ENCODE measurements at places on chromosomes 1 and 21.

DNA sequence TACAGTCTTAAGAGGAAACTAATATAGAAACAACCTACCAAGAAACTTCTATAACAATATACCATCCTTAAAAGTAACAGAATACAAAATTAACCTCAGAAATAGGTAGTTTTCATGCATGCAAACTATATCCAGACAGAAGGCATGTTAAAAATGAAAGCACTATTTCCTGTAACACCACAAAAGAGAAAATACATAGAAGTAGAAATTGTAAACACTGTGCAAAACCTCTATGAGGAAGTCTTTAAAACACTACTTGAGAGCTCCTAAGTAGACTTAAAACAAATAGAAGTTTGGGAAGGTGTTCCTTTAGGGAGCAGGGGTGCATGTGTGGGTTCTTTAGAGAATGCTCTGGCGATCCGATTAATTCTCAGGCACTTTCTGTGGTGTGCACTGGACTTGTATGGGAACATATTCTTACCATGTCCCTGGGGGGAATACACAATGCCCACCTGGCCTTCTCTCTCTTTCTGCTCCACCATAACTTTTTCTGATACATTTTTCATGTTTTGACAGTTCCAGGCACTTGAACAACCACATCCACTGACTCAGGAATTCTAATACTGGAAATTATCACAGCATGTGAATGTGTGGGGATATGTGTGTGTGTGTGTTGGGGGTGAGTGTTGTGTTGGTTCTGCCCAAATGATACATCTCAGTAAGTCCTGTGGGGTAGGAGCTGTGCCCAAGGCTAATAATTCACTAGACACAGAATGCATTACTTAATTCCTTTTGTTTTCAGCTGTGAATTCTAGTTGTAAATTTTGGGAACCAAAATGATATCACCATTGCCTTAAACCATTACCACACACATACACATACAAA, 866.3 kb upstream of the B3GALT2 start:
- DNase-seq, result no peak

DNA sequence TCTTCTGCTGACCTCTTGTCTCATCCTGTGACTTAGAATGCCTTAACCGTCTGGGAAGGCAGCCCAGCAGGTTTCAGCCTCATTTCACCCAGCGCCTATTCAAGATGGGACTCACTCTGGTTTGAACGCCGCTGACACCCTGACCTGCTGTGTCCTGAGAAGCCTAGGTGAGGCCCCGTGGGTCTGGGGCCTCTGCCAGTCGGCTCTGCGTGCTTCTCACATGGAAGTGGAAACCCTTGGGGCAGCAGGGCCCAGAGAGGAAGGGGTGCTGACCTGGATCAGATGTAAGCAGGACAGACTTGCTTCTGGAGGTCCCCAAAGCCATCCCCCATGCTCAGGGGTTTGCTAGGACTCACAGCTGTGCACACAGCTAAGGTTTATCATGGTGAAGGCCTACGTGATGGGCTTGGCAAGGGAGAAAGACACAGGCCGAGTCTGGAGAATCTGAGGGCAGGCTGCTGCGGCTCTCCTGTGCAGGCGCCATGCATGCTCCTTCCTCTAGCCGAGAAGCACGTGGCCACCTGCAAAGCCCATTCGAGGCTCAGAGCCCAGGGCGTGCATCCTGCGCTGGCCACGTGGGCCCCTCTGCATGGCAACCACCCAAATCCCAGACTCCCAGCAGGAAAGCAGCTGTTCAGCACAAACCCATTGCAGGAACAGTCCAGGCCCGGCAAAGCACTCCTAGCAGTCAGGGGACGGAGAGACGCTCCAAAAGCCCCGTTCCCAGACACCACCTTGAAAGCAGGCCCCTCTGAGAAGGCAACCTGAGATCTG, 3.8 kb downstream of the TRPM2 start:
- no peak for DNase-seq

- no peak for DNase-seq
These were observed 13.8 kb downstream of the UBE4B start for GRCh38 chr1:10046356-10047085.

DNA sequence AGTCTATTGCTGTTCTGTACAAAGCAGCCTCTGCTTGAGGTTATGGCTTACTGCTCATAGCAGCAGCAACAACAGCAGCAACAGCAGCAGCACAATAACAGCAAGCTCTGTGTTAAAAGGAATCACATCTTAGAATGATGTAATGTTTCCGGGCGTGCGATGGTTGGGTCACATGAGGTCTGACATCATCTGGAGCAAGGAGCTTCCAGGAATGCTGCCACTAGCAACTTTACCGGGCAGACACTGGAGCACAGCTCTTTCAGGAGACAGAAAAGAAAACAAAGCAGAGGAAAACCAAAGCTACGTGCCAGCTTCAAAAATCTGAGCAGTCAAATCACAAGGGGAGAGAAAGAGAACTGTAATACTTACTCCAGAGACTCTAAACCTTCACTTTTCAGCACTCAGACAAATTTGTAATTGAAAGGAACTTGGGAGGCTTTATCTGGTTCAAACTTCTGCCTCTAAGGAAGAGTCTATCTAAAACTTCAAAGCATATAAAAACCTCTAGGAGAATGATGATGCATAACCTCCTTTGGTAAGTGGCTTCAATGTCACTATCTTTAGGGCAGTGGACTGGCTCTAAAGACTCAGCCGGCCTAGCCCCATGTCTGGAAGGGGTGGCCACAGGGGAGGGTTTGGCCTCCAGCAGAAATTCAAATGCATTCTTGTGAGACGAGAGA, 28.3 kb upstream of the RAB3GAP2 start:
- peak; percentile 50 for DNase-seq

DNA sequence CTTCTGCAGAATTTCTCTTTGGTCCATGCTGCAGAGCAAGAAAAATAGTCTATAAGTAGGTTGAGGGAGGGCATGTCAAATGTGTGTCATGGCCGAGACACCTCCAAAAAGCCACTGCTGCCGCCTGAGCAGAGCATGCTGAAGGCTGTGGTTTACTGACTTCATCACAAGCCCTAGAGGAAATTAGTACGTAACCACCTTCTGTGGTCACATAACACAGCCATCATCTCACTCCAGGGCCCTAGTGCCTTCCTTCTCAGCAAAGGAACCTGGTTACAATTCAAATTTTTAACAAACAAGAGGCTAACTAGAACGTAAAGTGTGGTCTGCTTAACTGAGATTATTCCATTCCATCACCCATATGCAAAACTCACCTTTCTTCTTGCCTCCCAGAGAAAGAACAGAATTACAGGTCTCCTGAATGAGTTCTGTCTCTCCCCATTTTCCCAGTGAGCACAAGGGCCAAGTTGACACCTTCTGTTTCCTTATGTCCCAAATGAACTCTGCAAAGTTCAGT, at the start of gene PTPN22:
Gene PTPN22, minus strand, starts transcription at position 116 of the 517 bp plus-strand sequence.
- no peak for DNase-seq

DNA sequence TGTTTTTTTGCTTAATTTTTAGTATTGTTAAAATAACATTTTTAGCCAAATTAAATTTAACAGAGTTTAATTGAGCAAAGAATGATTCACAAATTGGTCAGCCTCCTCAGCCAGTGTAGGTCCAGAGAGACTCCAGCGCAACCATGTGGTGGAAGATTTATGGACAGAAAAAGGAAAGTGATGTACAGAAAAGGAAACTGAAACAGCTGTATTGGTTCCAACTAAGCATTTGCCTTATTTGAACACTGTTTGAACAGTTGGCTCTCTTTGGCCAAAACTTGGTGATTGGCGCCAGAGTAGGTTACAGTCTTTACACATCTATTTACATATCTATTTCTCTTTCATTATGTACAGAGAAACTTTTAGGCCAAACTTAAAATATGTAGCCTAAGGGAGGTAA, 19.4 kb downstream of the RPS6KC1 start:
- peak; percentile 34 for DNase-seq

DNA sequence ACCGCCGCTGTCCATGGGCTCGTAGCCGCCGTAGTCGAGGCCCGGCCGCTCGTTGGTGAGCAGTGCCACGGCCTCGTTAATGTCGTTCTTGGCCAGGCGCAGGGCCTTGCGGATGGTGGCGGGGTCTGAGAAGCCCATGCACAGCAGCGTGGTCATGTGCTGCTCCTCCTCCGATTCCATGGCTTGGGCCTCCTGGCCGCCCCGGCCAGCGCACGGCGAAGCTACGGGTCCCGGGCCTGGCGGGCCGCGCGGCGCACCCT, 300 bp downstream of the USP24 start:
- DNase-seq, result no peak

GRCh38 chr1:93313026-93313425, 32.7 kb upstream of the DR1 start:
- DNase-seq, result no peak

DNA sequence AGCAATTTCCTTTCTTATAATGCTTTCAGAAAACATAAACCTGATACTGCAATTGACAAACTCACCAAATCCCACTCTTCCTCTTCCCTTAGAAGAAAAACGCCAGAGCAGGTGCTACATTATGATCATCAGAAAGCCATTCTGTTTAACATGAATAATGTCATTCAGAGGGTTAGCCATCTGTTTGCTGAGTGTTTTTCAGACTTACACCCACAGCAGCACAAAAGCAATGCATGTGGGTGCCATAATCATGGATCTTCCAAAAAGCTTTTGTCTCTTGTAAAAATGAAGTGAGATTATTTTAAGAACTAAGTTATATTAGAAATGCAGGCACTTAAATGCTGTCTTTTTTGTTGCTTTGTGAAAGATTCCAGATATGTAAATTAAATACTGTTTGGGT, 204.6 kb upstream of the TMPRSS15 start:
- no peak for DNase-seq

DNA sequence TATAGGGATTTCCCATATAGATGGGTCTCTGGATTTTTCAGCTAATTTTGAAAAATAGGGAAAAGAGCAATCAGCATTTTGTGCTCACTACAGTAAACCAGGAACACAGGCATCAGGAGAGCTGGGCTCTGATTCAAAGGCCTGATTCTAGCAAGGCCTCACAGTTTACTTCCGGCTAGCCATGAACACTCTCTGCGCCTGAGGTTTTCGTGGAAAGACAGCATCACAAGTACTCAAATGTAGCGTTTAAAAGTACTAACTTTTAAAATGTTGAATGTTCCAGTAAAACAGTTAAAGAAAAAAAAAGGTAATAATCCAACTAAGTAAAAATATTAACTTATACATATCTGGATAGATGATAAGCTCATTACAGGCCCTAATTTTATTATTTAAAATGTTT, 120.6 kb downstream of the SLC45A1 start:
- no peak for DNase-seq

DNA sequence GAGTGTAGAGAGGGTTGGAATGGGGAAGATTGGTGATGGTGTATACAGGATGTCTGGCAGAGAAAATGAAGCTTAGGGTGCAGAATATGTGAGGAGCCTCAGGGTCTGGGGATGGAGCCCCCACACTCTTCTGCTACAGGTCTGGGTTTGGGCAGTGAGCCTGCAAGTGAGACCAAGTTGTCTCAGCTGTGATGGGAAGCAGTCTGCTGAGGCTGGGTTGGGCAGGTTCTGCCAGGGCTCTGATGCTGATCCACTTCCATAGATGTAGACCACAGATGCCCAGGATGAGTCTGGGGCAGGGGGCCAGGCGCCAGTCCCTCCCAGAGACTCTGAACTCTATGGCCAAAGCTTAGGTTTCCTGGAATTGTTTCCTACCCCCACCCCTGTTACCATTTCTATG, 516.9 kb downstream of the PTPRU start:
- DNase-seq, result no peak

DNA sequence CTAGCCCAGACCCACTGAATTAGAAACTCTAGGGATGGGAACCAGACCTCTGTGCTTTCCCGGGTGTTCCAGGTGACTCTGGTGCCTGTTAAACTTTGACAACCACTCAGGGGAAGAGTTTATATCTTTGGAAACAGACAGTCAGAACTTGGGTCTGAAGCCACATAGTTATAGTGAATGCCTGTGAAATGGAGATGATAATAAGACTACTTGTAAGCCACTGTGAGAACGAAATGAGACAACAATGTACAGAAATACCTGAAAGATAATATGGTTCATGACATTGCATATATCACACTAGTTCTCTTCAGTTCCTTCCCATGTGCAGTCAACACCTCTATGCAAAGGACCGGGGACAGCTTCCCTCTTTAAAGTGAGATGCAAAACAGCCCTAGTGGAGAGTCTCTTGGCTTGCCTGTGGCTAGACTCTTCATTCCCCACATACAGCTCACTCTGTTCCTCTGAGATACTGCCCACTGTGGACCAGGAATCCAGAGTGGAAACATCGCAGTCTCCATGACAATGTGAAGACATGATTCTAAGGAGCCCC, 287.5 kb downstream of the ASTN1 start:
- no peak for DNase-seq

GRCh38 chr1:84403347-84403746, 5.1 kb downstream of the DNASE2B start:
- no peak for DNase-seq

- no peak for DNase-seq
These were observed 4.7 kb downstream of the ELF3 start for GRCh38 chr1:202014915-202015661.
